ENCODE measurements at places on chromosomes 6 and 20.

DNA sequence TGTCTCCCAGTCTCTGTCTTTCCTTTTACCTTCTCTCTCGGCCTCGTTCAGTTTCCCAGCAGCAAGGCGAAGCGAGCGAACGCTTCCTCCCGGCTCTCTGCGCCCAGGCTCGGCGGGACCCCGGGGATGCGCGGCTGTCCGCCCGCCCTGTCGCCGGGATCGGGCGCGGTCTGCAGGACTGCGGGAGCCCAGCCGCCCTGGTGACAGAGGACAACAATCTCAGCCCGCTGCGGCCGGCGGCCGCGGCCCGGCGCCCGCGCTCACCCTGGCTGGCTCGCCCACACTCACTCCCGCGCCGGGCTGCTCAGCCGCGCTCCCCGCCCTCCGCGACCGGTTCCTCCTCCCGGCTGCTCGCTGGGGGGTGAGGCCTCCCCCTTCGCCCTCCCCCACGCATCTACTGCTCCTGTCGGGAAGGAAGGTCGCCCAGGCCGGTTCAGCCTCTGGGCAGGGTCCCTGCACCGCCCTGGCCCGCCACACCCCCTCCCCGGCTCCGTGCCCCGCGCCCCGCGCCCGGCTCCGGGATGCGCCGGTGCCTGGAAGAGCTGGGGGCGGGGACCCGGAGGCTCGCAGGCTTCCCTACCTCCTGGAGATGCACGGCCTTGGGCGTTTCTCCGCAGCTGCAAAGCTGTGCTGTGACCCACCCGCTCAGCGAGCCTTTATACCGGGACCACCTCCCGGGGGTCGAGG, 410 bp downstream of the SYNE1 start:
- DNase-seq: no peak

GRCh38 chr20:9236458-9236857, 167.6 kb downstream of the PLCB4 start:
- no peak for DNase-seq

- peak; percentile 24 for DNase-seq
These were observed 7.8 kb downstream of the RBM38 start for GRCh38 chr20:57398901-57399535.

- DNase-seq: no peak
These were observed 416 bp upstream of the POLR1H start for GRCh38 chr6:30060606-30061091.

DNA sequence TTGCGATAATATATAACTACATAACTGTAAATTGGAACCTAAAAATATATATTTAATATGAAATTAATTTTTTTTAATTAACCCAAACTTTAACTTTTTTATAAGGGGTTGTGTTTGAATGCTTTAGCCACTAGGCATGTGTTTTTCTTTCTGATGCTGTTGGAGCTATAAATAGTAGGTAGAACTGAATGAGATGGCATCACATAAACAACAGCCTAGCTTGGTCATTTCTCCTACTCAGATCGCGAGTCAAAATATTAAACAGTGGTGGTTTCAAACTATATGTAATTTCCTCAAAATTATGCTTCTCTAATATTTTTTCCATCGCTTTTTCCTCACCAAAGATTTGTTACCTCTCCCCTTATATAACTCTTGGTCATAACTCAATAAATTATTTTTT, 243.2 kb downstream of the ARID1B start:
- no peak for DNase-seq

- no peak for DNase-seq
These were observed 206.5 kb upstream of the EYA4 start for GRCh38 chr6:133034509-133035206.

- no peak for DNase-seq
These were observed 89.2 kb downstream of the THBS2 start for GRCh38 chr6:169164451-169164850.

DNA sequence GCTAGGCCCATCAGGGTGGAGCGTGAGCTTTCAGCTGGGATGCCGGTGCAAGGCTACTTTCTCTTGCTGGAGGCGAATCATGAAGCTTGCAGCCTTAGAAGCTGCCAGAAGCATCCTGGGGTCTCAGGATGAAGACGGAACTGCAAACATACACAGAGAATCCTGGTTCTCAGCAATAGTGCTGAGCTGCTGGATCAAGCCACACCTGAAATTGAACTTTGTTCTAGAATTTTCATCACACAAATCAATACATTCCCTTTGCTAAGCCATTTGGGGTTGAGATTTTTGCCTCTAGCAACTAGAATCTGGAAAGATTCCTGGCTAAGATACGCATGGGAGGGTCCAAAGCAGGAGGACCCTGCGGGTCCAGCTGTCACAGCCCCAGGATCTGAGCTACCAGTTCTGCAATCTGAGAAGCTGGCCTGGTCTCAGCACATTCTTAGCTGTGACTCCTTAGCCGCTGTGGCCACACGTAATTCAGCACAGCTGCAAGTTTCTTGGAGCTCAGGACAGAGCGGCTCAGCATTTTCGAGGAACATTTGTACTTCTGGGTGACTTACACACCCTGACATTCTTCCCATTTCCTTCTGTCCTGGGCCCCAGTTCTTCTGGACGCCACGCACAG, 6.6 kb upstream of the ARFGAP1 start:
- DNase-seq: no peak

DNA sequence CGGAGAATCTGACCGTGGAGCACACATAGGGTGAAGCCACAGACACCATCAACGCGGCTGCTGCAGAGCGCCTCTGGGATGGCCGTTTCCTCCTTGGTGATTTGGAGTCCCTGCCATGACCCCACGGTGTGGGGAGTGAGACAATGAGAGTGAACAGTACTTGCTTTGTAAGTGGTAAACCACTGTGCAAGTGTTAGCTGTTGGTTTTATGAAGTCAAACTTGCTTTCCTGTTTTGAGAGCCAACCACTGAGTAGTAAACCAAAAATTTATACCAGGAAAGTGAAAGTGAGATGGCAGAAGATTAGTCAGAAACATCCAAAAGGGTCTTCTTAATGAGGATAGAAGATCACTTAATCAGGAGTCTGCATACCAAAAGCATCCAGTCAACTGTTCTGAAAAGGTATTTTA, 160.7 kb downstream of the FOXC1 start:
- peak; percentile 13 for DNase-seq

GRCh38 chr20:38222923-38223742, 37.4 kb downstream of the KIAA1755 start:
- no peak for DNase-seq

- no peak for DNase-seq
These were observed 33.0 kb downstream of the HDDC2 start for GRCh38 chr6:125268765-125269164.

- no peak for DNase-seq
These were observed 33.9 kb upstream of the FBXO30 start for GRCh38 chr6:145848541-145848940.

GRCh38 chr20:57476641-57477461, 48.1 kb downstream of the CTCFL start:
- no peak for DNase-seq

DNA sequence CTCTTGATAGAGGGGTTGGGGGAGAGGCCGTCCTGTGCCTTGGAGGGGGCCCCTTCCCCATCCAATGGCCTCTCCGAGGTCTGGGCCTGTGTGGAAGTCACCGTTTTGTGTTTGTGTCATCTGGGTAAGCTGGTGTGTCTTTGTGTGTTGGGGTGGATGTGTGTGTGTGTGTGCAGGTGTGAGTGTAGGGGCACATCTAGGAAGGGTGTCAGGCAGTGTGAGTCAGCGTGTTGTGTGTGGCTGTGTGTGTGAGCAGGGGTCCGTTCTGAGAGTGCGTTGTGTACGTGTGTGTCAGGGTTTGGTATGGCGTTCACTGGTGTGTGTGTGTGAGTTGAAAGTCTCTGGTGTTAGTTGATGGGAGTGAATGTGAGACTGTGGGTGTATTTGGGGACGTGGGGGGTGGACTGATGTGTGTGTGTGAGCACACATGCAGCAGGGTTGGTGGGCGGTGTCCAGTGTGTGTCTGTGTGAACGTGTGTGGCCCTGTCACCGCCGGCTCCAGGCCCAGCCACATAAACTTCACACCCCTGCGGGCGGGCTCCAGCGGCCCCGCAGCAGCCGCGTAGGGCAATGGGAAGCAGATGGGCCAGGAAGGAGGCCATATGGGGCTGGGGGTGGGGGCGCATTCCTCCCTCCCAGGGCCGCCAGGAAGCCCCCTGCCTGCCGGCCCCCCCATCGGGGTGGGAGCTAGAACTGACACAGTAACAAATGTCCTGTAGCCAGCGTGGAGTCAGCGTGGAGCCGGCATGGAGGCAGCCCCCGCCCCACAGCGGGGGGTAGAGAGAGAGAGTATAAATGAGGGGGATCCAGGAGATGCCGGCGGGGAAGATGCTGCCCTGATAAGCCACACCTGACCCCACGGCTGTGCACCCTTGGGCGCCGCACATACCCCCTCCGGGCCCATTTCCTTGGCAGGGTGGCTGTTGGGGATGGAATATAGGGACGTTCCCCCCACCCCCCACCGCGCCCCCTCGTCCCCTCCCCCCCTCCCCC, 32.1 kb downstream of the SNAI1 start:
- no peak for DNase-seq

All from CD4-positive, alpha-beta T cell (primary cell).